ENCODE measurements at places on chromosomes 12 and 14.
A peak's percentile ranks its signal among the peaks of the same experiment; 100 is the strongest.

DNA sequence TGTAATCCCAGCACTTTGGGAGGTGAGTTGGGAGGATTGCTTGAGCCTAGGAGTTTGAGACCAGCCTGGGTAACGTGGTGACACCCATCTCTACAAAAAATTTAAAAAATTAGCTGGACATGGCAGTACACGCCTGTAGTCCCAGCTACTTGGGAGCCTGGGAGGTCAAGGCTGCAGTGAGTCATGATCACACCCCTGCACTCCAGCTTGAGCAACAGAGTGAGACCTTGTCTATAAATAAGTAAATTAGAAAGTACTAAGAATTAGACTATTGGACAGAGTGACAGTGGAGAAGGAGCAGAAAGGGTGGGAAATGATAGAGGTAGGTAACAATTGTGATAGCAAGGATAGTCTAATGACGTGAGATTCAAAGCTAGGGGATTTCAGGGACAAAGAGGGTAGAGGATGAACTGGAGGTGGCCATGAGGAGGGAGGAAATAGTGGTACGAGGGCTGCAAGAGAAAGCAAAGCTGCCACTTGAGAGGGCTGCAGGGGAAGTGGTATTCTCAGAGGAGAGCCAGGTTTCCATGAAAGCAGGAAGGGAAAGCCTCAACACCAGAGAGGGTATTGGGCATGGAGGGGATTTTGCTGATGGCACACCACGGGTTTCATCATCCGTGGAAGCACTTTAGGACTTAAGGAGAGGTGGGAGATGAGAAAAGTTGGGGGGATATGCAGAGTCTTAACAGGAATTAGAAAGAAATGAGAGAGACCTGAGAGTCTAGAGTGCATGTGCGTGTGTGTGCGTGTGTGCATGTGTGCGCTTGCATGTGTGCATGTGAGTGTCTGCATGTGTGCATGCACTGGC lies 85.6 kb downstream of the SYNE2 start:
- DNase-seq, result peak; percentile 54
- H3K4me1 ChIP-seq, result peaks cover 15% of the 10 kb centered on the region
- H3K27me3 ChIP-seq, result no peaks in the 10 kb centered on the region
- H3K27ac ChIP-seq, result peak overlapping the region; percentile 15
- no peak overlapping the region for H3K4me3 ChIP-seq

DNA sequence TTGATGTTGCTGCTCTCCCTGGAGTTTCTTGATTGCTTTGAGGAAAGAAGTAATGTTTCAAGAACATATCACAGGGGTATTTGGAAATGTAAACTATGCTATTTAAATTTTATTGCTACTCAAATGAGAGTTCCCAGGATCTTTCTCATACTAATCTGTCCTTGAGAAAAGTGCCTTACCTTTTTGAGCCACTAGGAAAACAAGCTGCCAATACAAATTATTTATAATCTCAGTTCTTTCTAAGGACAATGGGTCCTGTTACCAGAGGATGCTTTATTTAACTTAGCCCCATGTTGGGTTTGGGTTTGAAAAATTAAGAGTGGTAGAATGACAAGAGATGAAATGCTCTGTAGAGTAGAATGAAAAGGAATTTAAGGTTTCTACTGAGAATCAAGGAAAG lies 258.2 kb upstream of the PRKD1 start:
- no peaks in the 10 kb centered on the region for H3K36me3 ChIP-seq
- no peak overlapping the region for H3K4me3 ChIP-seq
- H3K27me3 ChIP-seq, result no peaks in the 10 kb centered on the region

DNA sequence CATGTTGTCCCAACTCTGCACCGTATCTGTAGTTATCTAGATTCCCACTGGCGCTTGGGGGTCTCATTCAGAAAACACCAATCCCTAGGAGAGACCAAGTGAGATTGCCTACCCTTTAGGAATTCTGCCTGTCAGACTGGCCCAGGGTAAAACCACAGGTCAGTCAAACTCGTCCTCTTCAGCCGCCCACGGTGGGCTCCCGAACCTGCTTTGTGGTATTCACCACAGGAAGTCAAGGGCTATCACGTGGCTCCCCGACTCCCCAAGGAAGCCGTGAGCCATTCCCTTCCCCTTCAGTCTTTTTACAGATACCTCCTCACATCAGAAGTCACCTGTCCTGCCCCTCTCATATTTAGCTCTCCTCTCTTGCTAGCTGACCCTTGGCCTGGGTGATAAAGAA lies 159.9 kb downstream of the EGLN3 start:
- no peak for DNase-seq
- H3K36me3 ChIP-seq, result no peaks in the 10 kb centered on the region
- no peaks in the 10 kb centered on the region for H3K4me1 ChIP-seq
- no peak overlapping the region for H3K4me3 ChIP-seq
- H3K27me3 ChIP-seq, result no peaks in the 10 kb centered on the region

DNA sequence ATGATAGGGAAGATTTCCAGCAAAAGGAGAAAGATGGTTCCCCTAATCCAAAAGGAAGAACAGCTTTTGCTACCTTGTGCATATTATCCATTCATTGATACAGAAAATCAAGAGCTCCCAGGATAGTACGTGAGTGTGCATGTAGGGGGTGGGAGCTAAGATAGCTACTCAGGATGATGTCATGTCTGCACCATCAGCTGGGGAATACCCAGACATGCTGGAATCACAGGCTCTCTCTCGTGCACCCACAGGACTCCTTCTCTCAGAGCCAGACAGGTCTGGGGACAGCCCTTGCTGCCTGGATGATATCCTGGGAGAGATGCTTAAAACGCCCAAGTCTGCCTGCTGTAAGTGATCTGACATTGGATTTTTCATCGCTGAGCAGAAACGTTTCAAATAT lies 38.9 kb downstream of the FOXN3 start:
- H3K4me1 ChIP-seq, result no peaks in the 10 kb centered on the region
- no peak for DNase-seq
- no peaks in the 10 kb centered on the region for H3K36me3 ChIP-seq
- H3K27ac ChIP-seq, result no peak overlapping the region
- H3K27me3 ChIP-seq, result no peaks in the 10 kb centered on the region

DNA sequence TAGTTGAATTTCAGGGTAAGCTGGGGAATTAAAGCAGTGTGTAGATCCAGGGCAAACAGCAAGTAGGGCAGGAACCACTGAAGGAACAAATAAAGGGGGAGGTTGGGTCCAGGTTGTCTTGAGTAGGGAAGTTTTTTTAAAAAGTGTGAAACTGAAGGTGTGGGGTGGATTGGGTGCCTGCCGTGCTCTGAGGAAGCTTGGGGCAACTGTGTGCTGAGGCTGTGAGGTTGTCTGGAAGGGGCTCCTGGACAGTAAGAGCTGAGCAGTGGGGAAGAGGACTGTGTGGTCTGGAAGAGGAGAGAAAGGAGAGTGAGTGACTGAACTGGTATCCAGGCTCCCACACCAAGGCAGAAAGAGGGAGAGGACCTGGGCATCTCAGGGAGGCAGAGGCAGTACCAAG lies 10.9 kb upstream of the GPR162 start:
- no peak overlapping the region for H3K4me3 ChIP-seq
- DNase-seq, result no peak
- no peaks in the 10 kb centered on the region for H3K36me3 ChIP-seq
- H3K4me1 ChIP-seq, result no peaks in the 10 kb centered on the region
- H3K27me3 ChIP-seq, result no peaks in the 10 kb centered on the region

- H3K4me1 ChIP-seq, result peaks cover 25% of the 10 kb centered on the region
- DNase-seq, result peak; percentile 17
- H3K27ac ChIP-seq, result no peak overlapping the region
- no peaks in the 10 kb centered on the region for H3K36me3 ChIP-seq
- H3K27me3 ChIP-seq, result peaks cover 3% of the 10 kb centered on the region
- H3K4me3 ChIP-seq, result peak overlapping the region; percentile 39
Measured at GRCh38 chr14:32934881-32935633, 3.6 kb upstream of the NPAS3 start.

GRCh38 chr14:50403419-50403818 lies 6.7 kb upstream of the CDKL1 start:
- no peak overlapping the region for H3K27ac ChIP-seq
- no peaks in the 10 kb centered on the region for H3K27me3 ChIP-seq
- H3K36me3 ChIP-seq, result no peaks in the 10 kb centered on the region

DNA sequence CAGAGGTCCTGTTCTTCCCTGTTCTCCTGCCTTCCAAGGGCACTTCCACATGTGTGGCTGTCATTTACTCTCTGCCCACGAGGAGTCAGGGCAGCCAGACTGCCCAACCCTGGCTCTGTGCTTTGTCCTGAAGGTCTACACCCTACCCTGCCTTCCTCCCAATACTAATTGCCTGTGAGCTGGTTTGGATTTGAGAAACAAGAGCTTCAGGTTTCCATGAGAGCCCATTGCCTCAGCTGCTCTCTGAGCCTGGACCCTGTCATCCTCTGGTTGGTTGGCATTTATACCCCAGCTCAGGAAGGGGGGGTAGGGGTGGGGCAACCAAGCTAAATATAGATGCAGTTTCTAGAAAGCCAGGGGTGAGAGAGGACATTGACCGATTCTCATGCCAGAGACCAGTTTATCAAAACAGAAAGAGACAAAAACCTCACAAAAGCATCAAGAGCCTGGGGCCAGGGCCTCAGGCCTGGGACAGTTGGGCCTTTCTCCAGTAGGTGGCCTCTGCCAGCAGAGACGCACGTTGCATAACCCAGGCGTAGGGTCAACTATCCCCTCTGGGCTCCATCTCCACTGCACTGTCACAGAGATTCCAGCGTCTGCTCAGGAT lies 34.5 kb downstream of the VDR start:
- peaks cover 16% of the 10 kb centered on the region for H3K4me1 ChIP-seq
- no peak overlapping the region for H3K4me3 ChIP-seq
- no peaks in the 10 kb centered on the region for H3K36me3 ChIP-seq
- no peaks in the 10 kb centered on the region for H3K27me3 ChIP-seq
- DNase-seq, result peak; percentile 61

DNA sequence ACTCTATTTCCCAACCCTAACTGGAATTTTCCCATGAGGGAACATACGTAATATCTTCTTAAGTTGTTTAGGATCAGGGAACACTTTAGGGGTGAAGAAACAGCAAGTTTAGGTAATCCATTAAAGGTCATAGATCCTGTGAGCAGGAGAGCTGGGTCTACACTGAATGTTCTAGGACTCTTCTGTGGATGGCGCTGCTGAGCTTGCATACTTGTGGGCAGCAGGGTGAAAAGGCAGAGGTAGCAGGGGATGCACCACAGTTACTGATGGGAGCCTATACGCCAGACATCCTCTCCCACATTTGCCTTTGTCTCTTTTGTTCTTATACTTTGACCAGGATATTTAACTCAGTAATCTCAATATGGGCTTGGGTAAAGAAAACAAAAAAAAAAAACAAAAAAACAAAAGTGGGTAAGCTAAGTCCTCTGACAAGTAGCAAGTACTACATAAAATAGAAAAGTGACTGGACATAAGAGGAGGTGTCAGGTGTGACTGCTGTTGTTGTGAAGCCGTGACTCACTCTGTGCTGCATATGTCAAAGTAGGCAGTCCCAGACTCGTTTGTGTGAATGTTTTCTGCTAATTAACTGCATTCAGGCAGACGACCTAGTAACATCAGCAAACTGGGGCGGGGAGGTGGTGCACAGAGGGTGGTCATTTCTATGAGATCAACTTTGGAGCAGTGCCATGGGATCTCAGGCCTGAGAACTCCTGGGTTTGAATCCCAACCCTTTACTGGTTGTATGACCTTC lies 31.6 kb downstream of the NEUROD4 start:
- no peaks in the 10 kb centered on the region for H3K4me1 ChIP-seq
- DNase-seq, result no peak
- no peaks in the 10 kb centered on the region for H3K36me3 ChIP-seq

DNA sequence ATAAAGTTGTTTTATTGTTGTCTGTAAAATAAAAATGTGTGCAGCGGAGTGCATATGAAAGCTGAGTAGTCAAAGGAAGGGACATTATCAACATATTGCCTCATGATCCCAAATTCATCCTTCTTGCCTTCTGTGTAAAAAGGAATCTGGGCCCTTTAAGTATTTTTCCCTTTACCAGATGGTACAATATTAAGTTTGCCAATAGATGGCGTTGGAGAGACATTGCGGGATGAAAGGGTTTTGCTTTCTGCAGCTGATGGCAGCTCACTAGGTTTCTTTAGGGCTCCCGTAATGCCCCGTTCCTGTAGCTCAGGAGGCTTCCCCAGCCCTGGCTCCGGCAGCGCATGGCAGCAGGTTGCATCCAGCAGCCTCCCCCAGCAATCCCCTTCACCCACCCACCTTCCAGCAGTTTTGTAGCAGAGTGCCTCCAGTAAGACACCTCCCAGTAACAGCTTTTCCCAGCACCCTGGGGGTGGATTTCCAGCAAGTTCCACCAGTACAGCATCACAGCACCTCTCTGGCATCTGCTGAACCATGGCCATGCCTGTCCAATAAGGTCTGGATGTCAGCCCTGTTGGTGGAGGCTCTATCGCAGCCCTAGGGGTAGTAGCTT lies 354.4 kb downstream of the MED13L start:
- no peak overlapping the region for H3K27ac ChIP-seq
- H3K4me3 ChIP-seq, result no peak overlapping the region
- no peaks in the 10 kb centered on the region for H3K27me3 ChIP-seq
- no peaks in the 10 kb centered on the region for H3K36me3 ChIP-seq

GRCh38 chr12:26231921-26232320 lies 36.5 kb downstream of the SSPN start:
- H3K36me3 ChIP-seq, result no peaks in the 10 kb centered on the region
- H3K4me3 ChIP-seq, result no peak overlapping the region
- H3K27me3 ChIP-seq, result no peaks in the 10 kb centered on the region
- no peak for DNase-seq
- H3K27ac ChIP-seq, result peak overlapping the region; percentile 64

GRCh38 chr14:45587142-45587541 lies 334.1 kb upstream of the MIS18BP1 start:
- no peak overlapping the region for H3K27ac ChIP-seq
- H3K4me1 ChIP-seq, result no peaks in the 10 kb centered on the region
- H3K27me3 ChIP-seq, result no peaks in the 10 kb centered on the region
- H3K4me3 ChIP-seq, result no peak overlapping the region
- H3K36me3 ChIP-seq, result no peaks in the 10 kb centered on the region

DNA sequence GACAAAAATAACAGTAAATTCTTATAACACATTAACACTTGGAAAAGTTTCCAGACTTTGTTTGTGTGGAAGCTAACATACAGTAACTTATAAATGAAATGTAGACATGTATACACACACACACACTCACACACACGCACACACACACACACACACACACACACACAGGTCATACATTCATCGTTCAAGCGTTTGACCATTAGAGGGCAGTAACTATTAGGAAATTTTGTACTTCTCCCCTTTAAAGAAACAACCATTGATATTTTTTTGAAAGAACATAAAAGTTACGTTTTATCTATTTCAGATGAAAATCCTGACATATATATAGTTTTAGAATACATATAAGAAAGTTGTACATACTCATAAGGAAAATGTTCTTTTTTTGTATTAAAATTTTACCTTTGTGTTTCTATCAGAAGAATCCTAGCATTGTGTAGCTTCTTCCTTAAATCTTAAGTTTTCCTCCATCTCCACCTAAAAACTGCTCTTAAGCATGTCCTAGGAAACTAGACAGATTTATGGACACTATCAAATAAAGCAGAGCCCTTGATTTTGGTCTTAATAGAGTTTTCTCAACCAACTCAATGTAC lies 29.0 kb downstream of the PTPRQ start:
- no peaks in the 10 kb centered on the region for H3K4me1 ChIP-seq
- no peaks in the 10 kb centered on the region for H3K36me3 ChIP-seq
- no peak for DNase-seq
- no peak overlapping the region for H3K27ac ChIP-seq
- no peaks in the 10 kb centered on the region for H3K27me3 ChIP-seq

- no peaks in the 10 kb centered on the region for H3K4me1 ChIP-seq
- DNase-seq, result no peak
- no peak overlapping the region for H3K27ac ChIP-seq
- no peak overlapping the region for H3K4me3 ChIP-seq
- H3K27me3 ChIP-seq, result no peaks in the 10 kb centered on the region
Measured at GRCh38 chr12:24772813-24773212, 176.1 kb downstream of the BCAT1 start.

All from thyroid gland (tissue), 4 donors.